ENCODE measurements at places on chromosomes 13 and 19.

- no peak for DNase-seq
These were observed 387.3 kb downstream of the PCDH17 start for GRCh38 chr13:58018865-58019264.

GRCh38 chr13:75357576-75358289, 124.2 kb downstream of the TBC1D4 start:
- no peak for DNase-seq

- DNase-seq = no peak
These were observed 379.2 kb upstream of the MIR17HG start for GRCh38 chr13:90968166-90968904.

- DNase-seq = peak; percentile 4
These were observed 21.6 kb downstream of the ATP4B start for GRCh38 chr13:113636266-113636963.

DNA sequence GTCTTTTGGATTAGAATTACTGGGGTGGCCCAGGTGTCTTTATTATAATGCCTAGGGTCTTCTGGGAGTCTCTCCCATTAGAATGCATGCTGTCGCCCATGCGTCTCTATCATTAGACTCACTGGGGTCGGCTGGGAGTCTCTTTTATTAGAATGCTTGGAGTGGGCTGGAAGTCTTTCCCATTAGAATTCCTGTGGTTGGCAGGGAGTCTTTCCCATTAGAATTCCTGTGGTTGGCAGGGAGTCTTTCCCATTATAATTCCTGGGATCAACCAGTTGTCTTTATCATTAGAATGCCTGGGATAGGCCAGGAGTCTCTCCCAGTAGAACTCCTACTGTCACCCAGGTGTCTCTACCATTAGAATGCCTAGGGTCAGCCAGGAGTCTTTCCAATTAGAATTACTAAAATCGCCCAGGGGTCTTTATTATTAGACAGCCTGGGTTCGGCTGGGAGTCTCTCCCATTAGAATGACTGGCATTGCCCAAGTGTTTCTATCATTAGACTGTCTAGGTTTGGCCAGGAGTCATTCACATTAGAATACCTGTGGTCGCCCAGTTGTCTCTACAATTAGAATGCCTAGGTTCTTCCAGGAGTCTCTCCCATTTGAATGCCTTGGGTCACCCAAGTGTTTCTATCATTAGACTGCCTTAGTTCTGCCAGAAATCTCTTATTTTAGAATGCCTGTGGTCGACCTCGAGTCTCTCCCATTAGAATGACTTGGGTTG, 1558.5 kb downstream of the UQCRFS1 start:
- DNase-seq = no peak

DNA sequence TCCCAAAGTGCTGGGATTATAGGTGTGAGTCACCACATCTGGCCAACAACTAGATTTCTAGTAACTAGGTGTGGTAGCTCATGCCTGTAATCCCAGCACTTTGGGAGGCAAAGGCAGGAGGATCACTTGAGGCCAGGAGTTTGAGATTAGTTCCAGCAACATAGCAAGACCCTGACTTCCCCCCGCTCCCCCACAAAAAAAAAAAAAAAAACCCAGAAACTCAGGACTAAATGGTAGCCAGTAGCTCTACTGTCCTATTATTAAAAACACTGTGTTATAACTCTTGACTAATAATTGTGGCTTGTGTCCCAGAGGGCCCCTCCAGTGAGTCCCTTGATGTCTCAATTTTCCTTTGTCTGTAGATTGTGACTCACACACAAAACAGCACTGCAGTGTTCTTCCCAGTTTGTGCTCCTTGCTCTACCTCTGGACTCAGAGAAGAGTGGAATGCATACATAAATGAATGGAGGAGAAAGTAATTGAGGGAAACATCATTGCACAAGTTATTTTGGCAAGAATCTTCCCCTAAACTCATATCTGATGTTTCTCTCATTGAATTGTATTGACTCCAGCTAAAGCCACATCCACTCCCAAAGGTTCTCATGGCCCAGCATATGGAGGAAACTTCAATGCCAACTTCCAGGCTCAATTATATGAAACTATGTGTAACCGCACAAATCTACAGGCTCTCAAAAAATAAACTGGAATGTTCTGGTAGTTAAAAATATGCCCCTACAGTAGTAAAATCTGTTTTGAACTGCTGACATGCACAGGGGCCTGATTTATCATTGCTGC, 8.8 kb downstream of the TPT1 start:
- DNase-seq = no peak

DNA sequence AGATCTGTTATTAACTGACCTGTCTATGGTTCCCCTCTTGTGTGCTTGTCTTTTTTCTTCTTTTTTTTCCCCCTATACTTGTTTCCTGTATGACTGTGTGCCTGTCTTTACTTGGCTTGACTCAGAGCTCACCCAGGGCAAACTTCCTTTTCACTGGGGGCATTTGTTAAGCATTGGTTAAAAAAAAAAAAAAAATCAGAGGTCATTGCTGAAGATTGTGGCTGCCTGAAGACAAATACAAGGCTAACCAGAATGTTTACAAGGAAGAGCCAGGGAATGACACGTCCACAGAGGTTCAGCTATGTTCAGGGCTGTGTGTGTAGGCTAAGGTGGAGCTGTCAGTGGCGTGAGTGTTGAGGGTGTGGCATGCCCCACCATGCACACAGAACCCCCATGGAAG, 47.1 kb downstream of the LNX2 start:
- no peak for DNase-seq

DNA sequence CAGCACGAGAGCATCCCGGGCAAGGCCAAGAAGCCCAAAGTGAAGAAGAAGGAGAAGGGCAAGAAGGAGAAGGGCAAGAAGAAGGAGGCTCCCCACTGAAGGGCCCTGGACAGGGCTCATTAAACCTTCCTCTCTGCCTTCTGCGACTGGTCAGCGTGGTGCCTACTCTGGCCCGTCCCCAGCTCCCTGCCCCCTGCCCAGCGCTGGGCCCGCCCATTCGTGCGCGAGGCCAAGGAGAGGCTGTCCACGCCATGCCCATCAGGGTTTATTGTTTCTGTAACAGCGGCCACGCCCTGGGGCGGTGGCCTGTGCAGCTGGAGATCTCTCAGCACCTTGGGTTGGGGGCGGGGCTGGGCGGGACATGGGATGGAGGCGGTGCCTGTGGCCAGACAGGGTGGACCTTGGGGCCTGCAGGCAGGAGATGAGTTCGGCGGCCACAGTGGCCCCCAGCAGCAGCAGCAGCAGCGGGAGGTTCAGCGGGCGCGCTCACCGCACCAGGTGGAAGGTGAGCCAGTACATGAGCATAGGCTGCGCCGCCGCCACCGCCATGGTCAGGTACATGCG, 897 bp downstream of the C19orf33 start:
- DNase-seq = no peak

Measured in natural killer cell (primary cell).